ENCODE measurements at places on chromosomes 12 and 14. TPM values are rescaled to one million over a fixed set of nuclear protein-coding genes. Genes with fewer than 3 reads are reported as not detected.

ITGB7 gene
- total RNA-seq: 0.56 TPM

KERA gene
- total RNA-seq: not detected

C12orf54 gene
- not detected for total RNA-seq

CRADD gene
- 15.1 TPM for total RNA-seq

PAPLN gene
- total RNA-seq: 6.5 TPM

ESYT1 gene
- 307 TPM for total RNA-seq

SVOP gene
- total RNA-seq: under 0.01 TPM

TMEM117 gene
- total RNA-seq: 10.7 TPM

EGLN3 gene
- 0.19 TPM for total RNA-seq

CTDSP2 gene
- 38.9 TPM for total RNA-seq

DTX1 gene
- under 0.01 TPM for total RNA-seq

SLC17A8 gene
- total RNA-seq: not detected

TSHR gene
- not detected for total RNA-seq

SOX5 gene
- 4.8 TPM for total RNA-seq

TESPA1 gene
- total RNA-seq: not detected

ESRRB gene
- not detected for total RNA-seq

DPF3 gene
- total RNA-seq: 6.1 TPM

OAS2 gene
- total RNA-seq: 3.1 TPM

PTPRO gene
- total RNA-seq: 3.1 TPM
